ENCODE measurements at places on chromosomes 6 and 20. TPM values are rescaled to one million over a fixed set of nuclear protein-coding genes. Genes with fewer than 3 reads are reported as not detected.

DNA sequence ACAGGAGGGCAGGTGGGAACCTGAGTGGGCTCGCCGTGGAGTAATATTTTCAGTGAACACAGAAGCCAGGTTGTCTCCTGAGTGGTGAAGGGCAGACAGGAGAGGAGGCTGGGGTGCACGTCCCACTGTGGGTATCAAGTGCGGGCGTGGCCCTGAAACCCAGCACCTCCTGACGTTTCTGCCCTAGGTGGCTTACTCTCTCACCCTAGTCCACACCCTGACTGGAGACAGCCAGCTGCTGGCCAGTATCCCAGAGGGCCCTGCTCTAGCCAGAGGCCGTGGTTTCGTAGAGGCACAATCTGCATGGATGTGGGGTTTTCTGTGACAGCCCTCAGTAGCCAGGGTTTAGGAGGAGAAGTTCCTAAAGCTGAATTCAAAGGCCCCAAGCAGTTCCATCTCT is 86.7 kb downstream of the TRERF1 start:
- H3K27ac ChIP-seq = no peak overlapping the region
- DNase-seq = no peak
- H3K27me3 ChIP-seq = no peaks in the 10 kb centered on the region

The MLIP gene
- polyA plus RNA-seq = 6.0 TPM

DNA sequence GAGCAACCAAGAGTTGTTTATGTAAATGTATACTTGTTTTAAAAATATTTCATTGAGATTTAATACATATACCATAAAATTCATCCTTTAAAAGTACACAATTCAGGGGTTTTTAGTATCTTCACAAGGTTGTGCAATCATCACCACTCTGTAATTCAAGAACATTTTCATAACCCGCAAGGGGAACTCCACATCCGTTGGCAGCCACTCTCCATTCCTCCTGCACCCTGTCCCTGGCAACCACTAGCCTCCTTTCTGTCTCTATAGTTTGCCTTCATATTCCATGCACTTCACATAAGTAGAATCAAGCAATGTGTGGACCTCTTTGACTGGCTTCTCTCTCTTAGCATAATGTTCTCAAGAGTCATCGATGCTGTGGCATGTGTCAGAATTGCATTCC is 104.2 kb upstream of the PDE10A start:
- no peaks in the 10 kb centered on the region for H3K27me3 ChIP-seq
- peaks cover 2% of the 10 kb centered on the region for H3K4me1 ChIP-seq
- no peak overlapping the region for H3K4me3 ChIP-seq
- H3K36me3 ChIP-seq = no peaks in the 10 kb centered on the region

DNA sequence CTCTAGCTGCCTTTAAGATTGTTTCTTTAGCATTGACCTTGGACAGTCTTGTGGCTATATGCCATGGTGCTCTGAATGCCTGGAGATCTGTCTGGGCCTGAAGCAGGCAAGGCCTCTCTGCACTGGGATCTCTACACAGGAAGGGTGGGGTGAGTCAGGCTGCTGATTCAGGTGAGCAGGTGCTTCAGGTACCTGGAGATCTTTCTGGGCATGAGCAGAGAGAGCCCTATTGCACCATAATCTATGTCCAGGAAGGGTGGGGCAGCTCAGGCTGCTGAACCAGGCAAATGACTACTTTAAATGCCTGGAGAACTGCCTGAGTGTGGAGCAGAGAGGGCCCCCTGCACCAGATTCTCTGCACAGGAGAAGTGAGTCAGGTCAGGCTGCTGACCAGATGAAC is 94.5 kb downstream of the TPBG start:
- no peaks in the 10 kb centered on the region for H3K4me1 ChIP-seq
- no peaks in the 10 kb centered on the region for H3K27me3 ChIP-seq
- H3K27ac ChIP-seq = no peak overlapping the region
- no peaks in the 10 kb centered on the region for H3K36me3 ChIP-seq
- no peak for DNase-seq
- H3K4me3 ChIP-seq = no peak overlapping the region

- no peak overlapping the region for H3K4me3 ChIP-seq
- DNase-seq = no peak
- H3K27me3 ChIP-seq = peaks cover 1% of the 10 kb centered on the region
- H3K36me3 ChIP-seq = no peaks in the 10 kb centered on the region
Observed at GRCh38 chr20:22623211-22623610, 38.8 kb upstream of the FOXA2 start.

DNA sequence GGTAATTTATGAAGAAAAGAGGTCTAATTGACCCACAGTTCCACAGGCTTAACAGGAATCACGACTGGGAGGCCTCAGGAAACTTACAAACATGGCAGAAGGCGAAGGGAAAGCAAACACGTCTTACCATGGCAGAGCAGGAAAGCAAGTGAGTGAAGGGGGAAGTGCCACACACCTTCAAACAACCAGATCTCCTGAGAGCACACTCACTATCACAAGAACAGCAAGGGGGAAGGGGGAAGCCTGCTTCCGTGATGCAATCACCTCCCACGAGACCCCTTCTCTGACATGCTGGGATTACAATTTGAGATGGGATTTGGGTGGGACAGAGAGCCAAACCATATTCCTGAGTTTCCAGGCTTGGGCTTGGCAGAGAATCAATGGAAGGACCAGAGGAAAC is 124.1 kb upstream of the RAB32 start:
- H3K27me3 ChIP-seq = peaks cover 2% of the 10 kb centered on the region
- no peak overlapping the region for H3K27ac ChIP-seq
- no peaks in the 10 kb centered on the region for H3K4me1 ChIP-seq
- no peak for DNase-seq

- no peak overlapping the region for H3K27ac ChIP-seq
- DNase-seq = no peak
- H3K4me3 ChIP-seq = no peak overlapping the region
- peaks cover 3% of the 10 kb centered on the region for H3K4me1 ChIP-seq
Observed at GRCh38 chr6:142914937-142915697, 29.9 kb downstream of the HIVEP2 start.

Measured in liver (tissue), 10 donors.